Substantia nigra (tissue), 51 donors: ENCODE measurements at places on chromosomes 3 and 15.

- no peak for DNase-seq
These were observed 121.1 kb downstream of the OXSM start for GRCh38 chr3:25910997-25911396.

- no peak for DNase-seq
These were observed 281.9 kb upstream of the DPH6 start for GRCh38 chr15:35827911-35828310.

GRCh38 chr3:5160321-5160720, 27.2 kb upstream of the EDEM1 start:
- no peak for DNase-seq

GRCh38 chr15:47888385-47889100, 171.2 kb downstream of the SEMA6D start:
- no peak for DNase-seq

GRCh38 chr15:78076231-78077052, 1.1 kb downstream of the TBC1D2B start:
- DNase-seq: no peak

DNA sequence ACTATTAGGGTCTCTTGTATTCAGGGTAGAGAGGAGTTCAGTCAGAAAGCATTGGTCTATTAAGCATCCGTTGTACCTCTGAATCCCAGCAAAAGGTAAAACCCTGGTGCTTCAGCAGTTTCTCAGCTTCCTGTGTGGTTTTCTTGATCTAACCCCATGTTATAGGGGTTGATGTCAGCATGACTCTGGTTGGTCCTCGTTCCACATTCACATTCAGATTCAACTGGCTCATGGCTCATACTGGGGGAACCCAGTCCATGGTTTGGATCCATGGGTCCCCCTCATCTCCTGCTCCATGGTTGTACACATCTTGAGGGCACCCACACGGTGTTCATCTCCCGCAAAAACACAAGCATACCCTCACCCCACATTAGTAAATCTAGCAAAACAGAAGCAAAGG, 47.7 kb upstream of the C2CD4B start:
- no peak for DNase-seq

DNA sequence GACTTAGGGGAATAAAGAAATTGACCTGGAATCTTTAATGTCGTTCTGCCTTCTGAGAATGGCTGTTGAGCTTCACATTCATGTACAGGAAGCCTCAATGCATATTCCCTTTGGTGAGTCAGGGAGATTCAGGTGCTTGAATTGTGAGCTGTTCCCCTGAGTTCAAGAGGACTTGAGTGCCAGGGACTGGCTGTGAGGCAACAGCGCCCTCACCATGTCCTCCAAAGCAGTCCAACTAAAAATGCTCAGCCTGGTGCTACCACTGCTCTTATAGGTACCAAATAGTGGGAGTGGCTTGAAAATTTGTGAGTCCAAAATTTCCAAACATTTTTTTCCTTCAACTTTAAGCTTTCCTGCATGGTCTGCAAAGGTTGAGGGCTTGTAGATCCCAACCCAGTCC, 54.1 kb downstream of the LEO1 start:
- no peak for DNase-seq

DNA sequence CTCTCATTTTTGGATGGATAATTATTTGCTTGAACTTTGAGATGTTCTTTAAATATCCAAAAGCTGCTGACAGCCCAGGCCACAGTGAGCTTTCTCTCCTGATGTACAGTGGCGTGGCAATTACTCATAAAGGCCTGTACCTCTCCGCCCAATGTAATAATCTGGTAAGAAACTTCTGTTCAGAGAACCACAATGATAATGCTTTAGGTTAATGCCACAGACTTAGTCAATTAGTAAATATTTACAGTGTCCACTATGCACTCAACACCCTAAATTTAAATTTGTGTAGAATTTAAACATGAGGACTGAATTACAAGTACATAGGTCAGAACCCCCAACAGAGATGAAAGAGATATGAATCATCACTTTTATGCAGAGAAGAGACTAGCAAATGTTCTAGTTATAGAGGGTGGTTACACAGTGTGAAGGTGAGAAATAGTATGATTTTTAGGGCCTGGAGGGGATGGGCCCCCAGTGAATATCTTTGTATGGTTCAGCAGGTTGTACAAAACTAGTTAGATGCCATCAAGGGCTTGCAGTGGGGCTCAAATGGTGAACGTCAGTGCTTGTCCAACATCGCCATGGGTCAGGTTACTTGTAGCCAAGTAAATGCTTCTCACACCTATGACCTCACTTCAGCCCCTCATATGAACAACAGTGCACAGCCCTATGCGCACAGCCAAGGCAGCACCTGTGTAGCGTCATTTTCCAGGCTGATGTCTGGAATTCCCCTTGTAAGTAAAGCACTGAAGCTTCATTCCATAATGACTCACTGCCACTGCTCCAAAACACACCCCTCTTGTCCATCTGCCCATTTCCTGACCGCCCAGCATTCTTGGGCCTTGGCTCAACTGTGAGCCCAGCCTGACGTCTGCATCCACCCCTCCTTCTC, 13.3 kb downstream of the ABHD2 start:
- no peak for DNase-seq

DNA sequence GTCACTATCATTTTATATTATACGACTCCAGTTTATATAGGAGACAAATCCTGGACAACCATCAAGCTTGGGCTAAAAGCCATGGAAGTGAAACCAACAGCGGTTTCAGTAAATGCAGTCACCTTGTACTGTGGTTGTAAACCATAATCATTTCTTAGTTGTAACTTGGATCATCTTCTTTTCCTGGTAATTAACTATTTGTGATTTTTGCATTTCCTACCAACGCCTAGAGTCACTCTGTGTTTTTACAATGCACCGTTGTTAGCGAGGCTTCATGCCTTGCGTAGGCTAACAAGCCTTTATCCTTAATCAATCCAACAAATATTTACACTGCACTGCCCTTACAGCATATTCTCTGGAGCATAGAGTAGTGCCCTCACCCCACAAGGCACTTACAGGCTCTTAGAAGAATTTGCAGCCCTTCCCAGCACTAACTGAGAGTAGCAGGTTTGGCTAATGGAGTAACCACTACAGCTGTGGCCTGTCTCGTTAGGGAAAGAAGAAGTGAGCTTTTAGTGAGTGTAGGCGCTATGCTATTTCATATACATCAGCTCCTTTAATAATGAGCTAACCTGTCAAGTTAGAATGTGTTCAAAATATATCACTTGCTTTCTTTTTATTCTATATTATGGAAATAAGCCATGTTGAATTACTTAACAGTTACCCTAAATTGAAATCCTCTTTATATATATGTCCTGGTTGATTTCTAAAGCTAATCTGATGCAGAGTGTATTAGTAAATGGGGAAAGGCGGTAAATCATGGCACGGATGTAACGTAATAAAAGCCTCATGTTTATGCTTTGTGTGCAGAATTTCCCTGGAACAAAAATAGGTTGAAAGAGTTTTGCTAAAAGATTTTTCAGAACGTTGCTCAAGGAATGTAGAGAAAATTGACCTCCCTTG, 62.8 kb downstream of the ABHD2 start:
- no peak for DNase-seq

DNA sequence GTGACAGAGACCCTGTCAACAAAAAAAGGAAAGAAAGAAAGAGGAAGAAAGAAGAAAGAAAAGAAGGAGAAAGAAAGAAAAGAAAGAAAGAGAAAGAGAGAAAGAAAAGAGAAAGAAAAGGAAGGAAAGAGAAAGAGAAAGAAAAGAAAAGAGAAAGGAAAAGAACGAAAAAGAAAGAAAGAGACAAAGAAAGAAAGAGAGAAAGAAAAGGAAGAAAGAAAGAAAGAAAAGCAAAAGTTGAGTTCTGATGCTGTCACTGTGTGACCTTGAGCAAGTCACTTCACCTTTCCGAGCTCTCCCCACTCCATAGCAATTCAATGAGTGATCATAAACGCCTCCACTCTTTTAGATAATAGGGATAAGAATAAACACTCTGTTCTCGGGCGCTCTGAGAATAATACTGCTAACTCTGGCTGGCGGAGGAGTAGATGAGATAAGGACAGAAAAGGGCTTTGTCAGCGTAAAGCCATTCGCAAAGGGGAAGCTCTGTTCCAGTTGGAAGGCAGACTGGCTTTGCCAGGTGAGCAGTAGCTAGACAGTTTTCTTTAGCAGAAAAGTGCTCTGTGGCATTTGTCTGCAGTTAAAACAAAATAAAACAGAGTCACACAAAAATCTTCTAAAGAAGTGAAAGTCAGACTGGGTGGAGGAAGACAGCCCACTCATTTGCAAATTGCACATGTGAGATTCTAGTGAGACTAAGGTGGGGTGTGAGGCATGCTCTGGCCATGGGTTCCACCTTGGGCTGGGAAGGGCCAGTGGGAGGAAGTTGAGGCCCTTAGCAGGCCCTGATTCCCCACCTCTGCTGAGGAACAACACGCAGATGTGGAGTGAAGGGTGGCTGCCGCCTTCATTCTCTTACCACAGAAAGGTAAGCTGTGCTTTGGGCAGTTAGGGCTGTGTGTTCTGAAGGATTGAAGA, 9.6 kb upstream of the FLNB start:
- no peak for DNase-seq

DNA sequence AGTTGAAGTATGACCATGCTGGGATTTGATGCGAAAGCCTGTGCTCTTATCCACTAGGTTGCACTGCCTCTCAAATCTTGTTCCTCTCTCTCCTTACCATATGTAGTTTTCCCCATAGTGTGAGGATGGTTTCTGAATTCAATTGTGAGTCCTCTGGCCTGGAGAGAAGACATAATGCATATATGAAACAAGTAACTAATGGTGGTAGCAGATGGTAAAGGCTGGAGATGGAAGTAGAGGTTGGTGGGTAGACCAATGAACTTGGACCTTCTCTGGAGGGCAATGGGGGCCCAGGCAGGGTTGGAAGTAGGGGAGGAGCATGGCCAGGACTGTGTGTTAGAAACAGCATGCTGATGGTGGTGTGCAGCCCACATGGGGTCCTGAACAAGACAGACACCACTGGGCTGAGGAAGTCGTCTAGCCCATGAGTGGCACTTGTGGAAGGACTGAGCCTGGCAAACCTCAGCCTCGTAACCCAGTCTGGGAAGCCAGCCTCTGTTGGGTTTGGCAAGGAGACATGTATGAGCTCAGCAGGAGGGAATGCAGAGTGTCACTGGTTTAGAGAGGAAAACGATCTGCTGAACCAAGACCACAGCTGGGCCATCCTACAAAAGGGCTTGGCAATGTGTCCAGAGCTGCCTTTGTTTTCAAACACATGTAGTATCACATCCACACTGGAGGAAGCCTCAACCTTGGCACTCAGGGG, 18.5 kb upstream of the LMCD1 start:
- no peak for DNase-seq

GRCh38 chr3:155835341-155836071, 18.7 kb downstream of the SLC33A1 start:
- DNase-seq: no peak

DNA sequence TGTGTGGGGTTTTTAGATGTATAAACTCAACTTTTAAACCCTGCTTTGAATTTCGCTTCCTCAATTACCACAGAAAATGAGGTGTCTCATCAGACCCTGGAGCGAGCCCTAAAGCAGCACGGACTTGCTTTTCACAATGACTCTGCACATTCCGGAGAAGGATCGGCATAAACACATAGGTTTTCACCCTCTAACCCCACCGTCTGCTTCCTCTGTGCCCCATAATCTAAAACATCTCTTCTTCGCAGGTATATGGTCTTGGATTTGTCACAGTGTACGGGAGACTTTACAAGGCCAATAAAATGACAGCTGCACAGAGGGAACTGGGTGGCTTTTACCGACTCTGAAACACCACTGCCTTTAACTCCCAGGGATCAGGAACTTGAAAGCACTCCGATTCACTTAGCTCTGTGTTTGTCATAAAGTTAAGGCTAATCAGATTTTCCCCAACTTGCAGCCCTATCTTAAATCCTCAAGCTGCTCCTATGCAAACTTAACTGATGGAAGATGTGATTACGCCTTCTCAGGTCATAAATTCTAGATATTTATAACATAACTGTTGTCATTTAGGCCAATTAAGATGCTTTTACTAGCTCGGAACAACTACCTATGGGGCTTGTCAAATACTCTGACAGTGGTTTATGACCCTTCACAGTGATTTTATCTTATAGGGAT, 133.4 kb upstream of the WNT5A start:
- no peak for DNase-seq

- DNase-seq: no peak
These were observed 66.7 kb downstream of the FBXL22 start for GRCh38 chr15:63663906-63664305.

- DNase-seq: no peak
These were observed 229.7 kb downstream of the SLCO3A1 start for GRCh38 chr15:92083190-92083589.

GRCh38 chr3:14371573-14372474, 30.6 kb upstream of the SLC6A6 start:
- DNase-seq: no peak

GRCh38 chr3:73432023-73432705, 192.6 kb downstream of the PDZRN3 start:
- DNase-seq: no peak

GRCh38 chr3:128266453-128266852, 113.2 kb downstream of the EEFSEC start:
- no peak for DNase-seq

GRCh38 chr3:119497820-119498185, 544 bp upstream of the TIMMDC1 start:
- DNase-seq: no peak

- no peak for DNase-seq
These were observed 469.6 kb upstream of the PPP2R3A start for GRCh38 chr3:135495891-135496290.

DNA sequence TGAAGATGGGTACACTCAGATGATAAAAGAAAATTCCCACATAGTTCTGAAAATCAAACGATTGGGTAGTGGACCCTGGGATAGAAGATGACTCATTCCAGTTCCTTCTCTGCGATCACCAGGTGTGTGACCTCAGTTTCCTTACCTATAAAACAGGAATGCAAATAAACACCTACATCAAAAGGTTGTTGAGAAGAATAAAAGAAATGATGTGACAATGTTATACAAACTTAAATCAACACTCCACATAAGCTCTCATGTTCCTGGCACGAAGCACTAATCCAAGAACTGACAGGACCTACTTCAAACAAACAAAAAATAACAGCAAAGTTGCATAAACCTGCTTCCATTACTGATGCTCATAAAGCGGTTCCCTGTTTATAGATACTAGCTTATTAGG, 69.2 kb downstream of the RORA start:
- DNase-seq: no peak

DNA sequence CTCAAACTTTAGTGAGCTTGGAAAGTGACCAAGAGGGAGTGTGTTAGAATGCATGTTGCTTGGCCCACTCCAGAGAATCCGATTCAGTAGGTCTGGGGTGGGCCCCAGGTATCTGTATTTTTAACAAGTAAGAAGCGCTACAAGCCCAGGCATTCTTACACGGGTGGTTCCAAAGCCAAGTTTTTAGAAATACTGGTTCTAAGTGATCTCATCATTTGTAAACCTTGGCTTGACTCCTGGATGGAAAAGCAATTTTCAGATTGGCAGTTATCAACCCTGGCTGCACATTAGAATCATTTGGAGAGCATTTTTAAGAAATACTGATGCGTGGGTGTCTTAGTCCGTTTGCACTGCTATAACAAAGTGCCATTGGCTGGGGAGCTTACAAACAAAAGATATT, 27.3 kb upstream of the ST8SIA2 start:
- DNase-seq: no peak

GRCh38 chr3:193040836-193041672, 123.4 kb upstream of the MB21D2 start:
- no peak for DNase-seq
